ENCODE measurements at places on chromosomes 5 and 9.

- no peak for DNase-seq
Observed at GRCh38 chr5:133113331-133114061, 61.7 kb downstream of the HSPA4 start.

DNA sequence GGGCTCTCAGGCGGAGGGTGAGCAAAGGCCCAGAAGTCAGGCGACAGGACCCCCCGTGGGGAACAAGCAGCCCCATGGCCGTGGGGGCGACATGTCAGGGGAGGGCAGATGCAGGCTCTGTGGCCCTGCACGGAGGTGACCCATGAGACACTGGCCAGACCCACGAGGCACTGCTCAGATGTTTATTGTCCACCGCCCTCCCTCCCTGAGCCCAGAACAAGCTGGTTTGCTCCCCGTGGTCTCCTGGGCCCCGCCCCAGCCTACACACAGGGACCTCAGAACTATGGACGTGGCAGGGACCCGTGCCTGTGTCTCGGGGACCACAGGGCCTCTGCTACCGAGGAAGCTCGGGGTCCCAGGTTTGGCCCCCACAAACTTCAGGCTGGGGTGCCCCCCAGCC is 1.9 kb downstream of the FUT7 start:
- no peak for DNase-seq

DNA sequence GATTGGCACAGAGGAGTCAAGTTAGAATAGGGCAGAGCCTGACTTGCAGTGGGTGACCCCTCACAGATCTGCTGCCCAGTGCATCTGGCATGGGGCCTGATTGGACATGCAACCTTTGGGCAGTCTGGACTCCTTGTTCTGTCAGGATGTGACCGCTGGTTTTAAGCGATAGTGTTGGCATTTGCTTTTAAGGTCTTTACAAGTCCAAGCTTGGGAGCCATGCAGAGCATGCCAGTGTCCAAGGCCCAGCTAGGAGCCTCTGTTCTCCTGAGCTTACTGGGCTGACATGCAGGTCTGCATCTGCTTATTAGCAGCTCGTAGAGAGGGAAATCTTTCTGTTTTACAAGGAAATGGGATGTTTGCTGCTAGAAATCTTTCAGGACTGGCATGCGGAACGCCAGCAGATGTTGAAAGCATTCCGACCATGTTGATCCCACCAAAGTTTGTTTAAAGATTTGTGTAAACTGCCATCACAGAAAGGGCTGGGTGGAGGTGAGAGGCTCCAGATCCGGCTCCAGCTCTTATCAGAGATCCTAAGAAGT is 27.5 kb downstream of the GADD45G start:
- no peak for DNase-seq

GRCh38 chr9:130045725-130046450 is 2.9 kb upstream of the FNBP1 start:
- DNase-seq = no peak

DNA sequence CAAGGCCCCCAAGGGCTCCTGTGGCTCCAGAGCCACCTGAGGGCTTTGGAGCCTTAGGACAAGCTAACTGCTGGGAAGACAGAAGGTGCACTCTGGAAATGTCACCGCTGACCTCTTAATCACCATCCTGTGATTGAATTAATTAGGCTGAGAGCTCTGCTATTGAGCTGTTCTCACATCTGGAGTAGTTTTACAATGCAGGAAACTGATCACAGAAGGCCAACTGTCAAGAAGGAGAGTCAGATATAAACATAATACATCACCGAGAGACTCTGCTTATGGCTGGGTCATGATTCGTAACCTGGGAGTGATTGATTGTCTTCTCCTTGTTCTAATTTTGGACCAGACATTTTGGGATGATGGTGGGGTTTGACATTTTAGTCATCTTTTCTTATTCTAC is 226.1 kb downstream of the SLIT3 start:
- DNase-seq = no peak

DNA sequence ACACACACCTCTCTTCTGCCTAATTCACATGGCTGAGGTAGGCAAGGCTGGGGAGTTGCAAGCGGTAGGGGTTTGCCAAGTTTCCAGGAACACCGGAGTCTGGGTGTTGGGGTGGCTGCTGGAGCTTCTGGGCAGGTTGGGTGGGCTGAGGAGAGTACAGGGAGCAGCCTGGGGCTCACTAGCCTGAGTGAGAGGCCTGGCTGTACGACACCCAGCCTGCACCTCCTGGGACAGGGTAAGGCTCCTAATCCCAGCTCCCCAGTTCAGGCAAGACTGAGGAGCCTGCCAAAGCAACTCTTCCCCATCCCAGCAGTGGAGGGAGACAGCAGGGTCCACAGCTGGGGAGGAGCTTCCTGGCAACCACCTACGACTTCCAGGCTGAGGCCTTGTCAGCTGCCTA is 8.0 kb downstream of the SPAAR start:
- no peak for DNase-seq

All from hypothalamus (tissue), 51 donors.